Brain (organoid and tissue), 16 donors: ENCODE measurements at places on chromosomes 7 and 10. TPM values are rescaled to one million over a fixed set of nuclear protein-coding genes. Genes with fewer than 3 reads are reported as not detected.

- DNase-seq: no peak
These were observed 47.0 kb downstream of the CDH23 start for GRCh38 chr10:71443676-71444075.

- no peak for DNase-seq
These were observed 389.6 kb upstream of the PODXL start for GRCh38 chr7:131945957-131946544.

- DNase-seq: peak; percentile 35
These were observed 74.1 kb downstream of the VIPR2 start for GRCh38 chr7:159070431-159071148.

DNA sequence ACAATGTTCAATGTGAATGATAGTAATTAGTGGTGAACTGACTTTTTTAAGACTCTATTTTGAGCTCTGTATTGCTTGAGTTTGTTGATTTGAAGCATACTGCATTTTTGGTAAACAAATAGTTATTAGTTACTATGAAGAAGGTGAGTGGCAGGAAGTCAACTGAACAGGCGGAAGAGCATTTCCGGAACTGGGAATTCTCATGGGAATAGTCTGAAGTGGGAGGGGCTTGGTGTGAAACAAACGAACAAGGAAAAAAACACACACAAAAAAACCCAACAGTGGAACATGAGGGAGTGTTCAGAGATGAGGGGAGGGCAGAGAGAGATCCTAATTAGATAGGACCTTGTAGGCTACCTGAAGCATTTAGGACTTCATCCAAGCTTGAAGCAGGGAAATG lies 43.9 kb upstream of the C1QL3 start:
- DNase-seq: no peak

DNA sequence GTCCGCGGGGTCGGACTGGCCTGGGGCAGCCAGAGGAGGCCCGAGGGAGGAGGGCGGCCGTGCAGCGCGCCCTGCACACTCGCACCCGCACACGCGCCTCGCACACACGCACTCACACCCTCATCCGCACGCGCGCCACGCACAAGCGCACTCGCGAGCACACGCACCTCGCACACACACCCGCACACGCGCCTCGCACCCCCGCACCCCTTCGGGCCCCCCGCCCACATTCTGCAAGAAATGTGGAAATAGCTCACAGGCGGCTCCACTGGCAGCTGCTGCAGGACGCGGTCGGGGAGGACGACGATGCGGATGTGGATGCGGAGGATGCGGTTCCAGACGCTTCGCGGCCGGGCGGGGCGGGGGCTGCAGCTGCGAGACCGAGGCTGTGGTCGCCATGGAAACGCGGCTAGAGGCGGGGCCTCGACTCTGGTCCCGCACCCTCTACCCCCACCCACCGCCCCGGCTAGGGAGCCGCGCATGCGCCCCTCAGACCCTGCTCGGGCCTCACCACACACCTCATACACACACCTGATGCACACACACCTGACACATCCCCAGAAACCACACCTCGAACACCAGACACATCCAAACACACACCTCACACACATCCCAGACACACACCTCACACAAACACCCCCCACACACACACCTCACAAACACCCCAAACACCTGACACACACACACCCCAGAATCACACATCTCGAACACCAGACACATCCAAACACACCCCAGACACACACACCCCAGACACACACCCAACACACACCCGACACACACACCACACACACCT lies at the start of gene CALY:
TSS of gene CALY (minus strand) at position 320 of the 793 bp plus-strand sequence. CDS start 7,907 bp downstream, outside the sequence.
- peak; percentile 91 for DNase-seq

DNA sequence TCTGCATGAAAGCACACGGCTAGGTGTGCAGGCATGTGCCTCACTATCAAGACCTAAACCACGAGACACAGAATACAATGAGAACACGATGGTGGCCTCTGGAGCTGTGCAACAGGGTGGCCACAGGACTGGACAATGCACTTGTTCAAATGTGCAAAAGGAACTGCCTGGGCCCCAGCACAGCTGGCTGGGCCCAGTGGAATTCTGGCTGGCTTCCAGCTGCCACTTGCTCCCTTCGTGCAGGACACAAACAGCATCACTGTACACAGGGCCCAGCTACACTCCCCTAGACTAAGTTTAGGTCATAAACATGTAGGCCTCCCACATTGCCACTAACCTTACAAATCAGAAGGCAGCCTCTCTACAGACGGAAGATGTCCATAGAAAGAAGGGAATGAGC lies 23.4 kb downstream of the DOCK4 start:
- no peak for DNase-seq

DNA sequence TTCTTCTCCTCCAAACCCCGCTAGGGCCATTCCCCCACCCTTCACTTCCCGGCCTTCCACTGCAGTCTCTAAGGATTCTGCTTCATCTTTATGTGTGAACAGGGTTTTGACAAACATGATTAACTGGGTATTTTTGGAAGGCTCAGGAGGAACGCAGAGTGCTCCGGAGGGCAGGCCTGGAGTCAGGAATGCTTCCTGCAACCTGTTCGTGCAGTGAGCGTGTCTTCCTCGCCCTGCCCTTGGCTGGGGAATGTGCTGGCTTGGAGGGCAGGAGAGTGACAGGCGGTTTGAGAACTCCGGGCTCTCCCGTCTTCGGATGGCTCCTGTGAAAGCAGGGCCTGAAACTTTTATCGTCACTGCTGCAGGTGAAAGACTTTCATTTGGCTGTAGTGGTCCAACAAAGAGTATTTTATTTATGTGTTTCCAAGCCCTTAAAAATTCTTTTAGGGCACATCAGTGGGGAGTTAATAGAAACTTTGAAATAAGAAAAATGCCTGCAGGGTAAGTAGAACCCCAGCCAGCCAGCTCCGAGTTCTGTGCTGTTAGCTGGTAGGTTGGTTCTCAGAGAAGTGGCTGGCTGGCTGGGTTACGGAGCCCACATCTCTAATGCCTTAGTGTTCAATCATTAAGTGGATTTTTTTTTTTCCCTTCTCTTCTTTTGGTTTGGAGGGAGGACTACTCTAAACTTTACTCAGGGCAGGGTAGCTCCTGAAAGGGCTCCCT lies 51.0 kb downstream of the TCF7L2 start:
- no peak for DNase-seq

The LRRC61 gene
- 90.8 TPM for polyA plus RNA-seq

DNA sequence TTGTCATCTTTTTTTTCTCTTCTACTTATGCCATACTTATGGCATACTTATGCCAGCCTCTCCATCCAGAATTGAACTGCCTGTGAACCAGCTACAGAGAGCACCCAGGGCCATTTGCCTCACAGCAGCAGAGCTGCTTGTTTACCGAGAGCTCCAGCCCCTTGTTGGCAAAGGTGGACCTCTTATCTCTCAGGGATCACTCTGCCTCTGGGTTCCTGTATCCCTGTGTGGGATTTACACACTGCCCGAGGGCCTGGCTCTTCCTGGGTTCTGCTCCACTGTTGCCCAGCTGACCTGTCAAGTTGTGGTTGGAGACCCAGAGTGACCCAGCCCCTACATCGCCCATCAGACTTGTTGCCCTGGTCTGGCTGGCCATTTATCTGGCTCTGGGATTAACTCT lies 22.3 kb downstream of the MRPS33 start:
- DNase-seq: no peak

The CD36 gene
- polyA plus RNA-seq: 0.75 TPM

DNA sequence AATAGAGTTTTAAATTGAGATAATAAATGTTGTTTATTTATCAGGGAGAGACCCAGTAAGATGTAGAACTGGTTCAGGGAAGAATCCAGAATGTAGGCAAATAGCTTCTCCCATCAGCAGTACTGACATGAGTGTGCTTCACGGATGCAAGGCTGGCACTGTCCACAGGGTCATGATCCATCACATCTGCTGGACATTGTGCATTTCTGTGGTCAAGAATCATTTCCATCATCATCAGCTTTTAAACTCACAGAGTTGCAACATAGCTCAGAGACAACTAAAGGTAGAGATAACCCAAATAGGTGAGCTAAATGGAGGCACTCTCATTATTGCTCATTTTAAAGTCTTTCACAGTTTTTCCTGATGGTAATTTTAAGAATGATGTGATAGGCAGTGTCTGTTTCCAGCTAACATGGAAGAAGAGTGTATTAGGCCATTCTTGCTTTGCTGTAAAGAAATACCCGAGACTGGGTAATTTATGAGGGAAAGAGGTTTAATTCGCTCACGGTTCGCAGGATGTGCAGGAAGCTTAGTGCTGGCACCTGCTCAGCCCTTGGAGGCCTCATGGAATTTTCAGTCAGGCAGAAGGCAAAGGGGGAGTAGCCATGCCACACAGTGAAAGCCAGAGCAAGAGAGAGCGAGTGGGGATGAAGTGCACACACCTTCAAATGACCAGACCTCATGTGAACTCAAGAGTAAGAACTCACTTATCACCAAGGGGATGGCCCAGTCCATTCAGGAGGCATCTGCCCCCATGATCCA lies 80.8 kb downstream of the INPP5A start:
- no peak for DNase-seq
